ENCODE measurements at places on chromosomes 3 and 15.

GRCh38 chr3:12286927-12287726 is 1.7 kb upstream of the PPARG start:
- DNase-seq = no peak

DNA sequence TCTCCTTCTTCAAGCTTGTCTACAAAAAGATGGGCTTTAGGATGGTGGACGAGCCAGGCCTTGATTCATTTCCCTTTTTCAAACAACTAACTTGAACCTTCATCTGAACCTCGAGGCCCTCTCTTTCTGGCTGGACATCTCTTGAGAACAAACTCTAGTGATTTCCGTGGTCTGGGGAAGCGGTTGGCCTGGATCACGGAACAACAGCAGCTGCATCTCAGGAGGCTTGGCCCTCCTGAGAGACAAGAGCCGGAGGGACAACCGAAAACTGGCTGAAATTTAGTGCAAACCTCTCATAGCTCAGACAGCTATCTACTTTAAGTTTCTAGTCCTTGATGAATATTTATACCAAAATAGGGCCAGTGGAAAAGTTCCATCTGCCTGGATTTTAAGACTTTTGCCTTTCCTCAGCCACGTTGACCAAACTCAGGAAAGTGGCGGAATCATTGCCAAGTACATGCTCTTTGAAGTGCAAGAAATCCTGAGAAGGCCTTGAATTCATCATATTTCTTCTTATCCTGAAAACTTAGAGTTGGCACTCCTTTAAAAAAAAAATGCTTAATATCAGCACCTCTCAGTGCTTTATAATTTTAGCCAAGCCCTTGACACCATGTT is 14.5 kb downstream of the LMCD1 start:
- no peak for DNase-seq

- DNase-seq = no peak
Measured at GRCh38 chr3:21654662-21655061, 96.3 kb downstream of the ZNF385D start.

DNA sequence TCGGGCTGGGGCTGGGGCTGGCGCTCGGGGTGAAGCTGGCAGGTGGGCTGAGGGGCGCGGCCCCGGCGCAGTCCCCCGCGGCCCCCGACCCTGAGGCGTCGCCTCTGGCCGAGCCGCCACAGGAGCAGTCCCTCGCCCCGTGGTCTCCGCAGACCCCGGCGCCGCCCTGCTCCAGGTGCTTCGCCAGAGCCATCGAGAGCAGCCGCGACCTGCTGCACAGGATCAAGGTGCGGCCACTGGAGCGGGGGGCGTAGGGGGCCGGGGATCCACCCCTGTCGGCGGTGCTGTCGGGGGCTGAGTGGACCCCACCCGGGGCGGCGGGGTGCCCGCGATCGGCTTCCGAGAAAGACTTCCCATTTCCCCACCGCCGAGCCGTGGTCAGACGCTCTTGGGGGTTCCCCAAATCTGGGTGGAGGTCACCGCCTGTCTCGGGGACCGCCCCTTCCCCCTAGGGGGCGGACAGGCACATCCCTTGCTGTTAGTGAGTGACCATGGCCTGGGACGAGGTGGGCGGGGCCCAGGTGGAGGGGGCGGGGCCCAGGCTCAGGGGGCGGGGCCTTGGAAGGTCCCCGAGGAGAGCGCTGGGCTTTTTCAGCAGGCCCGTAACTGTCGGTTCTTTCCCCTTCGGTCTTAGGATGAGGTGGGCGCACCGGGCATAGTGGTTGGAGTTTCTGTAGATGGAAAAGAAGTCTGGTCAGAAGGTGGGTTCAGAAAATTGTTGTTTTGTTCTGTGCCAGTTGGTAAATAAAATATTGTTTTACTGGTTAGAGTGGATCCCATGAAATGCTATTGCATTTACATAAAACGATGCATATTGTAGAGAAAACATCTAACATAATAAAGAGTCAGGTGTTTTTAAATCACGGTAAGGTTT is 578 bp downstream of the LACTB start:
- no peak for DNase-seq

- DNase-seq = no peak
Measured at GRCh38 chr3:10354361-10355015, 33.6 kb upstream of the SEC13 start.

DNA sequence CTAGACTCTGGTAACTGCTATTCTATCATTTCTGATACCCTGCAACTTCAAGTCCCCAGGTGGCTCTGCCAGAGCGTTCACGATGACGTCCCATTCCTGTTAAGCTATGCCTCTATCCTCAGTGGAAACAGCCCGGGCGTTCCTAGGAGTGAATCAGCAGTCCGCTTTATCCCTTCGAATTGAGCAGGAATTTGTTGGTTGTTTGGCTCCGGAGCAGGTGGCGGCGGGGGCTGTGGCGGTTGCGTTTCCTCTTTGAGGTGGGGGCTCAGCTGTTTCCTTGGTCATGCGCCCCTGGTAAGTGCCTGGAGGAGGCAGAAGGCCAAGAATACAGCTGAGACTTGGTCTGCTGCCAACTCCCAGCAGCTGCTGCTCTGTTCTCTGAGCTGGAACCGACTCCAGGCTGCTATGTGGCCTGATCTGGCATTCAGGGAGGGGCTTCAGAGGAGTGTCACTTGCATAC is 25.2 kb downstream of the ARPP21 start:
- no peak for DNase-seq

DNA sequence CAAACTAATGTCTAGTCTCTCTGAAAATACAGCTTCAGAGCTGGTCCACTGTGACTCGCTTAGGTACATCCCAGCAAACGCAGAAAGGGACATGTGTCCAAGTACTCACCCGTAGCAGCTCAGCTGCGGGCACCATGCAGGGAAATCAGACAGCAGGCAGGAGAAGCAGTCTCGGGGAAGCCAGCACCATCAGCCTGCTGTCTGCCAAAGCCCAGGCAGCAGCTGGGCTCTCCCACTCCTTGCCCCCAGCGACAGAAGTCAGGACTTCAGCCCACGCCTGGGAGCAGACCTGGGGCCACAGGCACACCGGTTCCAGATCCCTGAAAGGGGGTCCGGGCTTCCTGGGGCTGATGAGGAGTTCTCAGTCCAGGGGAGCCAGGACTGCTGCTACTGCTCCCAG is 34.9 kb downstream of the SEMA5B start:
- DNase-seq = no peak

- DNase-seq = no peak
Measured at GRCh38 chr3:24316887-24317383, 177.7 kb downstream of the THRB start.

GRCh38 chr15:70153921-70154717 is 56.4 kb upstream of the TLE3 start:
- no peak for DNase-seq

GRCh38 chr15:99446565-99447496 is 119.0 kb upstream of the MEF2A start:
- DNase-seq = no peak

GRCh38 chr15:70314018-70314354 is 216.3 kb upstream of the TLE3 start:
- no peak for DNase-seq

GRCh38 chr15:58545307-58546065 is 113.7 kb downstream of the LIPC start:
- DNase-seq = no peak

- DNase-seq = no peak
Measured at GRCh38 chr3:72907731-72908620, 20.1 kb downstream of the GXYLT2 start.

DNA sequence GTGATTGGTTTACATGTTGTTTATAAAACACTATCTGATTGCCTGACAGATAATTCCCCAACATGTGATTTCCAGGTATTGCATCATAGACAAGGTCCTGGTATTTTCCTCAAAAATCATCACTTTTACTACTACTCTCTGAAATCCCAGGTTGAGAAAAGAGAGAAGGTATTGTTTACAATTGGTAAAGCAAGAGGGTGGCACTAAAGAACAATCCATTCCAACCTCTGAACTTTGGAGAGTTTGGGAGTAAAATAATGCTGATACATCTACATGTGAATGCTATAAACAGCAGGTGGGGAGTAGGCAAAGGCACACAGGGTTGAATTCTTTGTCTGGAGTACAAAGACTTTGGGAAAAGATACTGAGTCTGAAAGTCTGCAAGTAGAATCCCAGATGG is 134.2 kb downstream of the WDR72 start:
- no peak for DNase-seq

DNA sequence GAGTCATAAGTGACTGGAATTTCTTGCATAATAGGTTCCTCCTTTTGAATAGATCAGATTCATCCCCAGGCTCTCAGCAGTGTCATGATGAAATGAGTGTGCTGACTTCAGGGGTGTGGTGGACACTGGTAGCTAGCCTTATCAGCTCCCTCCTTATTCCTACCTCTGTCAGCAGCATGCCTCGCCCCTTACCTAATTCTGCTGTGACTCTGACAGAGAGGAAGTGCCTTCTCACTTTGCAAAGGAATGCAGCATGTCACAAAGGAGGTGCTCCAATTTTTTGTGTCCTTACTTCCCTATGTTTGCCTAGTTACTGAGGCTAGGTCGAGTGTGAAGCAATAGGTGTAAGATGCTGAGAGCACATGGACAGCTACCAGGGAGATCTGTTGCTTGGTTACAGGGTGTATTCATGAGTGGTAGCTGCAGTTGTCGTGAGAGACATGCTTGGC is 90.6 kb downstream of the TNFAIP8L3 start:
- no peak for DNase-seq

DNA sequence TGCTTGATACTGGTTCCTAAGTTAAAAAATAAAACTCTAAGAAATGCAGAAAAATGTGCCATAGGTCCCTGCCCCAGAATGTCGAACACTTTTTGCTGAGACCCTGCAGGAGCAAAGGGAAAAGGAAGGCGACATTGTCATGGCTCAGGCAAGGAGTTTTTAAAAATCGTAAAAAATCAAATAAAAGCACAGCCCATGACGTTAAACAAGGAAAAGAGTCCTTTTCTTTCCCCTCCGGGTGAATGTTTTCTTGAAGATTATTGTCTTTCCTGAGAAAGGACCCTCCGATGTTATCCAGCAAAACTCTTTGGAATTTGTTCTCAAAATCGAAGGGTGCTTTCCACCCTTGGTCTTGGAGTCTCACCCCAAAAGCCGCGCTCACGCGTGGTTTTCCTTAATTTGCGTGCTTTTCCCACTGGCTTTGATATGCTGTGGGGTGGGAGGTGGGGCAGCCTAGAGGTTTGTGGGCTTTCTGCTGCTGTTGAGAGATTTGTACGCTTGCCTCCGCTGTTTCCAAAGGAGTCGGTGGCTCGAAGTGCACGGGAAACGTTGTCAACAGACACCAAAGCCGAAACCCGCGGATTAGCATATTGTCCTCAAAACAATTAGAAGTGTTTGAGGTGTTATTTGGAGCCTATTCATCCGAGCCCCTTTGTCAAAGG is 2.9 kb downstream of the SOX14 start:
- no peak for DNase-seq

GRCh38 chr3:183098536-183099025 is 715 bp downstream of the MCCC1 start:
- no peak for DNase-seq

DNA sequence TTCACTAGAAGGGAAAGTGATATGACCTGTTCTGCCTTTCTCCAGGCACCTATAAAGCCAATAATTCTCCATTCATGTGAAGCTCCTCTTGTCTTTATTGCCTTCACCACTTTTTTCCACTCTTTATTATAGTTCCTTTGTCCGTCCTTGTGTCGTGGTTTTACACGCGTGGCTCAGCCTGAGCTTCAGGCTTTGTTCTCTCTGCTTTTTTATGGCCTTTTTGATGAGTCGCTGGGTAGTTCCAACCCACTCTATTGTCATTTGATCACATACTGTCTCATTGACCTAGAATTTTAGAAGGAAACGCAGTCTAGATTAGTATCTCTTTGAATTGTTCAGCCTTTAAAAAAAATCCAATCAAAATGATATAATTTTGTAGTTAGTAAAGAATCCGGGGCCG is 403.2 kb downstream of the PTPRG start:
- DNase-seq = no peak

GRCh38 chr3:187012609-187013051 is 82.3 kb downstream of the ST6GAL1 start:
- DNase-seq = no peak

GRCh38 chr3:54171509-54171908 is 49.2 kb downstream of the CACNA2D3 start:
- DNase-seq = no peak

- no peak for DNase-seq
Measured at GRCh38 chr3:94524102-94524919, 461.4 kb downstream of the NSUN3 start.

DNA sequence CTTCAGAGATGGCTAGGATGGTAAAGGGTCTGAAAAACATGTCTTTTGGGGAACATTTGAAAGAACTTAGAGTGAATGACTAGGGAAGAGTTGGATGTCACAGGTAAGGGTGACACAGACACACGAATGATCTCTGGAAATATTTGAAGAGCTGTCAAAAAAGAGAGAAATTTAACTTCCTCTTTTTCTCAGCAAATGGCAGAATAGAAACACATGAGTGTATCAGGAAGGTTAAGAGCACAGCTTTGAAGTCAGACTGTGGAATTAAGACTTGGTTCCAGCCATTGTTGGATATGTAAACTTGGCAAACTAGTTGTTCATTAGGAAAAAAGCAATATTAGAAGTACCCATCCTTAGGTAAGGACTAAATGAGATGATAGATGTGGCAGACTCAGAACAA is 117.7 kb downstream of the IMPG2 start:
- DNase-seq = no peak

GRCh38 chr15:31485431-31485830 is 158.8 kb downstream of the KLF13 start:
- DNase-seq = no peak

DNA sequence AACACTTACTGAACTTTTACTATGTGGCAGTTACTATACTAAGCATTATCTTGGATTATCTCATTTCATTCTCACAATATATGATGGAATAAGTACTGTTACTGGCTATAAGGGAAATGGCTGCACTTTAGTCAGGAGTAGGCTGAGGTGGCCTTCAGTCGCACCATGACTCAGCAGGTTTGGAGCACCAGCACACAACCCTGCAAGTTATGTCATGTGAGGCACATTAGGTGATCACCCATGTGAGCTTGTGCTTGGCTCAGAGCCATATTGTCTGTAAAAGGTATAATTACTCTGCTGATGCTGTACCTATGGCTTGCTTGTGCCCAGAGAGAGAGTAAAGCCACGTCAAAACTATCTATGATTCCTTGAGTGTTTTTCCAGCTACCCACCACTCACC is 54.1 kb upstream of the TIPARP start:
- DNase-seq = no peak

- no peak for DNase-seq
Measured at GRCh38 chr15:73688455-73688854, 4.3 kb downstream of the CD276 start.

DNA sequence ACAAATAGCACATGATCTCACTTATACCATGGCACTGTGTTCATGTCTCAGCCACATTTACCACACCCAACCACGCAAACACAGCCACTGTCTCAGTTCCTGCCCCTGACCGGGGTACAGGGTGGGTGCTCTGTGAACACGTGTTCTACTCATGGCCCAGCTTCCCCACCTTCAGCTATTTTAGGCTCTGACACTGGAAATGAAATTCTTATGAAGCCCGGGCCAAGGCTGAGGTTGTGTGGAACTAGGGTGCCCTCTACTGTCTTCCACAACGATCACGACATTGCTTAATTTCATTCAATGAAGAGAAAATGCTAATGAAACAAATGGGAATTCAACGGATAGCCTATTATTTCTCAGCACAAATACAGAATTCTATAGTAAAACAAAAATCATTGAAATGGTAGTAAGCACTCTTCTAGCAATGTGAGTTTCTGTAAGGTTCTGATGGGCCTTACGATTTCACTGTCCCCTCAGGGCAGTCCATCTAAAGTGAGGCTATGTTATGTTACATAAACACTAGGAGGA is 2.1 kb upstream of the GABRA5 start:
- no peak for DNase-seq

- DNase-seq = no peak
Measured at GRCh38 chr3:9352917-9353752, 9.7 kb upstream of the THUMPD3 start.

GRCh38 chr15:71496336-71496955 is 313.9 kb upstream of the NR2E3 start:
- DNase-seq = no peak

Data from cortex of kidney (tissue), 1 donor.